Stimulated activated CD8-positive, alpha-beta memory T cell treated with anti-CD3 and anti-CD28 coated beads, Interleukin-15, amount 100 ng/mL, for 4 hours (primary cell): ENCODE measurements at places on chromosomes 5 and 9.

DNA sequence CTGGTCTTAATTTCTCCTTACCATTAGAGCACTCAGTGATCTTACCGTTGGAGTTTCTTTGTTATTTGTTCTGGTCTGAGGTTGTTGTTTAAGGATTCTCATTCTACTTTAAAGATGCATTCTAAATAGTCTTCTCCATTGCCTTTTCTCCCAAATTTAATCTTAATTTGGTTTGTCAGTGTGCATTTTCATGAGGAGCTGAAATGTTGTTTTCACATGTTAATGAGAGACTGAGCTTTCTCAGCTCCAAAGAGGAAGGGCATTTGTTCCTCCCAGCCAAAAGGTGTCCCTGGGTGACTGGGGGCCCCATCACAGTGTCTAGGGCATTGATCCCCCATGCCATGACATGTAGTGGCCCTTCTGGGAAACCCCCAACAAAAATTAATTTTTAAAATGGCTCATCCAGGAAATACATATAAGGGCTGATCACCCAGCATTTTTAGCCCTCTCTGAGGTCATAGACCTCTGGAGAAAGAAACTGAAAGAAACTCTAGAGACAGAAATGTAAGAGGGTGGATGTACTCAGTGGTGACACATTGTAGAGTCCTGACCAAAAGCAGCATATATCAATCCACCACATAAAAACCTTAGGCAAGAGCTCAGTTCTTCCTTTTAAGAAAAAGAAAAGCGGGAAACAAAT is 240.4 kb upstream of the RAI14 start:
- DNase-seq = no peak

- no peak for DNase-seq
Observed at GRCh38 chr9:102482776-102483175, 512.4 kb upstream of the CYLC2 start.

DNA sequence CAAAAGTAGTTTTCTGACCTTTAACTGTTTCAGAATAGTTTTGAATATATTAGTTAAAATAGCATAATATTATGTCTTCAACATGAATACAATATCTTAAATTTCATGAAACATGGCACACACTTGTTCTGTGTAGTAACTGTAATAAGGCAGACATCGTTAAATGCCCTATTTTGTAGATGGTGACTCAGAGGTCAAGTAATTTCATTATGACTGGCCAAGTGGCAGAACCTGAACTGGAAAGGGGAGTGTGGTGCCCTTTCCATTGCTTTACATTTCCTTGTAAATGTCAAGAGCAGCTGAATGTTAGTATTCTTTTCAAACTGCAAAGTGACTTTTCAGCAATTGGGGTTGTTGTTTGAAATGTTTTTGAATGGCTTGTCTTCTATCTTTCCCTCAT is 201.2 kb upstream of the CDKN2B start:
- DNase-seq = no peak

DNA sequence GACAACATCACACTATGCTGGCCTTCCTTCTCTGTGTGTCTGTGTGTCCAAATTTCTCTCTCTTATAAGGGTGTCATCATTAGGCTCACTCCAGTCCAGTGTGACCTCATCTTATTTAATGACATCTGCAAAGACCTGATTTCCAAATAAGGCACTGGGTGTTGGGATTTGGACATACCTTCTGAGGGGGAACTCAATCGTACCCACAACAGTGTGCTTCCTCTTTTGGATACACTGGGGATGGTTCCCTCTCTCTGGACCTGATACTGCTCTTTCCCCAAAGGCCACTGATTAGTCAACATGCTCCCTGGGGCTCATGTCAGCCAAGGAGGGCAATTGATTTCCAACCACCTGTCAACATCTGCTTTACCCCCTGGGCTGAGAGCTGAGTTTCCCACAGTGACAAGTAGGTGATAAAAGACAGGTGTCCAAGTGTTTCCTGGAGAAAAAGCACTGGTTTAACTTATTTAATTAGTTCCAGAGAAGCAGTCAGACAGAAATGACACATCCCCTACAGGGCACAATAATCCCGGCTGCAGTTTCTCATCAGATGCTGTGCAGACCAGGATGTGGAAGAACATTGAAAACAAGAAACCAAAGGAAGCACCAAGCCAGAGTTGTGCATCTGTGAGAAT is 17.8 kb upstream of the CEP72 start:
- no peak for DNase-seq
